ENCODE measurements at places on chromosomes 1 and 21.

DNA sequence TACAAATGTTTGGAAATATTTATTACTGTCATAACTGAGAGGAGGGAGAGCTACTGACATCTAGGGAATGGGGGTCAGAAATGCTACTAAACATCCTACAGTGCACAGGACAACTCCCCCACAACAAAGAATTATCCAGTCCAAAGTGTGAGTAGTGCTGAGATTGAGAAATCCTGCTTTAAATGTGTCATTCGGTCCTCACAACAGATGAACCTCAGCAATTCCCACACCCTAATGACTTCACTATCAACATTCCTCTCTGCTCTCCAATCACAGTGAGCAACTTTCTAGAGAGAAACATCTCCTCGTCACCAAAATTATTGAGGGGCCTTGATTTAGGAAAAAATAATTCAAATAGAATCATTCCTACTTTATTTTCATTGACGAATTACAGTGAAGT is 18.0 kb downstream of the OMA1 start:
- peak; percentile 88 for DNase-seq

DNA sequence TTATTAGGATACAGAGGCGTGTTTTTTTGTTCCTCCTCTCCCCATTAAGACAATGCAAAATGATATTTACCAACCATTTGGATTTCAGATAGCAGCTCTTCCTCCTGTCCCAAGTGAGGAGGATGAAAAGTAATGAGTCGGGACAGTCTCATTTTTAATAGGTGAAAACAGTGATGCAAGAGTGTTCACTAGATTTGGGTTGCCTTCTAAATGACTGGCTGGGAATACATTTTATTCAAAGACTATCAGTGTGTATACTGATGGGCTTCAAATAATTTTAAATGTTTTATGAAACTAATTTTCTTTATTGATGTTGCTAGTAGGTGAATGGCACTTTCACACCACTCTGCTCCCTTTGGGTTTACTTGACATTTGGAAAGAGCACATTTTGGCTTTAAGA is 2.1 kb downstream of the RCOR3 start:
- no peak for DNase-seq

- DNase-seq: no peak
These were observed 317.7 kb upstream of the ESRRG start for GRCh38 chr1:217040711-217041455.

DNA sequence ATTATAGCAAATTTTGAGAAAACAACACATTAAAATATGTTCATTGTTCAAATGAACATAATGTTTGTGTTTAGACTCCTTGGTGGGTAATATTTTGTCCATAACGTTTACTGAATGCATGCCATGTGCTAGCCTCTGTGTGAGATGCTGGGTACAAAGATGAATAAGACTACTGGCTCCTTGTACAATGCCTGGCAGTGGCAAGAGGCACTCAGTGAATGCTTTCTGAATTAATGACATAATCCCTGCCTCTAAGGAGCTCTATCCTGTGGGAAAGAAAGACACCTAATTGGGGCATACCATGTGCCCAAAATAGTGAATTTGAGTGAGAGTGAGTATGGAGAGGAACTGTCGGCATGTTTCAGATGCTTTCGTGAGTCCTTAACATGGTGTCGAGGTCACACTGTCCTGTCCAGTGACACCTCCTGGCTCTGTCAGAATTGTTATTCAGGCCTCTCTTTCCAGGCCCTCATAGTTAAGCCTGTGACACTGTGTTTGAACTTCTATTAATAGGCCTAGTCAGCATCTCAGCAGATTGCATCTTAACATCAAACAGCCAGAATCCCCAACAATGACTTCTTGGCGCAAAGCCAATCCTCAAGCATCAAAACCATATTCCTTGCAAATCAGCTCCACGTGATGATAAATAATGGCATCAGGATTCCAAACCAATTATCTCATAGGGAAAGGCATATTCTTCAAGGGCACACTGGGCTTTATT is 32.8 kb upstream of the S1PR1 start:
- peak; percentile 62 for DNase-seq

- DNase-seq: no peak
These were observed 31.6 kb upstream of the SOX13 start for GRCh38 chr1:204041232-204041767.

- DNase-seq: no peak
These were observed 5.9 kb downstream of the ANKRD35 start for GRCh38 chr1:145879775-145880174.

- DNase-seq: no peak
These were observed 120.1 kb downstream of the BACH1 start for GRCh38 chr21:29418813-29419212.

- no peak for DNase-seq
These were observed 30.6 kb downstream of the KCND3 start for GRCh38 chr1:111958851-111959250.

GRCh38 chr1:9705337-9706093 is 54.0 kb downstream of the PIK3CD start:
- DNase-seq: peak; percentile 20

GRCh38 chr1:7117399-7118281 is 332.4 kb downstream of the CAMTA1 start:
- DNase-seq: peak; percentile 83

- DNase-seq: peak; percentile 9
These were observed 5.4 kb upstream of the TDRD5 start for GRCh38 chr1:179586107-179586823.

DNA sequence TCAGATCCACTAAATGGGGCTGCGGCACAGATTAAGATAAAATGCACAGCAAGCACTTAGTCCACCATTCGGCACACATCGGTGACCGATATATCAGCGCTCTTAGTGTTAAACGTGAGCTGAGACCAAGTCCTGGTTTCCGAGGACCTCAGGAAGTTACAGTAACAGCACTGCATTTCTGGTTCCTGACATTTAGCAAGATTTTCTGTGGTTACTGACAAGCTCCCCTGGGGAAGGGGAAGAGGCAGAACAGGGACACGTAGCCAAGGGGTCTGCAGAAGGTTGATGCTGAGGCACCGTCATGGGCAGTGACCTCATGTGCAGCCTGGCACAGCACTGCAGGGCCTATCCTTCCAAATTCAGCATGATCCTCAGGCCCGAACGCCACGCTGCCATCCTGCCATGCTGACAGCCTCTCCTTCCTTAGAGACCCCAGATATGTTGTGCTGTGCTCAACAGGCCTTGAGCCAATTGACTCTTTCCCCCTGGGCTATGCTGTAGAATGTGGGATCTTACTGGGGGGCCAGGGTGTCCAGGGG is 13.4 kb upstream of the PEF1 start:
- DNase-seq: no peak

DNA sequence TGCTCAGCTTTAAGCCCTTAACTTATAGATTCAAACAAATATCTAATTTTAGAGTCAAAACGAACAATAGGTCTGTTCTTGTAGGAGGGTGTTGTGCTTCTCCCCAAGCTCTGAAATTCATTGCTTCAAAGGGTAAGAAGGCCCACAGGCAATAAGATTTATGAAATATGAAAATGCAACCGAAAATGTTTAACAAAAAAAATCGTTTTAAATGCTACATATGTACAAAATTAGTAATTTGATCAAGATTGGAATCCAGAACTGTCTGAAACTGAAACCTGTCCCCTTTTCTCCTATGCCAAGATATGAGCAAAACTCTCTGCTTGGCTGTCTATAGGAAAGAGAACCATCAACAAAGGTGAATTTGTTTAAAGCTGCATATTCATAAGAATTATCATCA is 534.3 kb downstream of the PLPP3 start:
- no peak for DNase-seq

GRCh38 chr21:43858806-43859648 is 6.0 kb upstream of the AGPAT3 start:
- DNase-seq: no peak

GRCh38 chr1:91637539-91637994 is 136.9 kb downstream of the CDC7 start:
- no peak for DNase-seq

DNA sequence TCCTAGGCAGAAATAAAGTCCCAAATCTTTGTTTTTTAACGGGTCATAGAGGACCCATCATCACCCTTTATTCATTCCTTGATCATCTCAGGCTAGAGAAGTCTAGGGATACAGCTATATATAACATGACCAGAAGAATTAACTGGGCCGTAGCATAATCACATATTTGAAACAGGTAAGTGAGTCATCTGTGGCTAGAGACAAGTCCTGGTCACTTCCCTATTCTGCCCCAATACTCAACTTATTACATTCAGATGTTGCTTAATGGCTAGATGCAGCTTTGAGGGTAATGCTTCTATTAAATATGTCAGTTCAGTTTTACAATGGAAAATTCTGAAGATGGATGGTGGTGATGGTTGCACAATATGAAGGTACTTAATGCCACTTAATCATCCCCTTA is 47.0 kb downstream of the EXO1 start:
- no peak for DNase-seq

DNA sequence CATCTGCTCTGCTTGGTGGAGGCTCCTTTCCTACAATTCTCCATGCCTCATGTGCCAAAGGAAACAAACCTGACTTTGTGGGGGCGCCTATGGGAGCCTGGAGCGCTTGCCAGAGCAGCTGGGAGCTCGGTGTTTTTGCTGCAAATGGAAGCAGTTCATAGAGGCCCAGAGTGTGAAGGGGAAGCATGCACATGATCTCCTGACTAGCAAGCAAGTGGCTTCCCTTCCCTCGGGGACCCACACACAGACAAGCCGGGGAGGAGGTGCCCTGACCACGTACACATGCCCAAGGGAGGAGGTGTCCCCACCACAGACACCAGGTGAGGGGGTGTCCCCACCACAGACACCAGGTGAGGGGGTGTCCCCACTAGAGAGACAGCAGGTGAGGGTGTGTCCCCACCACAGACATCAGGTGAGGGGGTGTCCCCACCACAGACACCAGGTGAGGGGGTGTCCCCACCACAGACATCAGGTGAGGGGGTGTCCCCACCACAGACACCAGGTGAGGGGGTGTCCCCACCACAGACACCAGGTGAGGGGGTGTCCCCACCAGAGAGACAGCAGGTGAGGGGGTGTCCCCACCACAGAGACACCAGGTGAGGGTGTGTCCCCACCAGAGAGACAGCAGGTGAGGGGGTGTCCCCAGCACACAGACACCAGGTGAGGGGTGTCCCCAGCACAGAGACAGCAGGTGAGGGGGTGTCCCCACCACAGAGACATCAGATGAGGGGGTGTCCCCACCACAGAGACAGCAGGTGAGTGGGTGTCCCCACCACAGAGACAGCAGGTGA is 106.8 kb downstream of the CRYAA start:
- DNase-seq: no peak

- DNase-seq: no peak
These were observed 13.4 kb upstream of the RNF223 start for GRCh38 chr1:1087351-1088028.

DNA sequence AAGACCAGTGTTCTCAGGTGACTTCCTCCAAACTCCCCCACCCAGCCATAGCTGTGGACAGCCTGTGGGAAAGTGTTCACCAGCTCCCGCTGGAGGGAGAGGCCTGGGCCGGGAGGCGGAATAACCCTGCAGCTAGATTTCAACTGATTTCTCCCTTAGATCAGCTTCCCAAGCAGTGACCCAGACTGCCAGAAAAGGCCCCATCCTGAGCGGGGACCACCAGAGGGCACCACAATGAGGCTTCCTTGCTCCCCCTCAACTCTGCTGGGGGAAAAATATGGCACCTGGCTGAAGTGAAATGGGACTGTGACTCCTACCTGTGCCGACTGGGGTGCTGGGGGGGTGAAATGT is 50.8 kb downstream of the RHBG start:
- no peak for DNase-seq

DNA sequence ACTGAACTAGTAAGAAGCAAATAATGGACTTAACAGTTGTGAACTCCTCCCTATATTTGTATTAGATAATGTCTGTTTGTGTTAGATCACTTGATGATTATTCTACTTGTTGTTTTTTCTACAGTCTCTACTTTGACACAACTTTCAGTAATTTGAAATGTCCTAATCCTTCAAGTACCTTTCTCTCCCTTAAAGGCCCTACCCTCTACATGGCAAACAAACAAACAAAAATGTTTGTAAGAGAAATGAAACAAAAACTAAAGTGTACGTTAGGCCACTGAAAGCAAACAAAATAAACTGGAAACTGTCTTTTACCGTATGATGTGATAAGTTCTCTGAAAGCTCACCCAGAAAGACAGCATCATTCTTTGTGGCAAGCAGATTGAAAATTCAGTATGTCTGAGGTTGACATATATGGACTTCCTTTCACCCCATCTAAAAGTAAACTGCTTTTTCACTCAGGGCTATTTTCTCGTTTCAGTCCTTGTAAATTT is 255.9 kb upstream of the SNX7 start:
- no peak for DNase-seq

GRCh38 chr1:21525340-21525717 is 16.1 kb downstream of the ALPL start:
- no peak for DNase-seq

DNA sequence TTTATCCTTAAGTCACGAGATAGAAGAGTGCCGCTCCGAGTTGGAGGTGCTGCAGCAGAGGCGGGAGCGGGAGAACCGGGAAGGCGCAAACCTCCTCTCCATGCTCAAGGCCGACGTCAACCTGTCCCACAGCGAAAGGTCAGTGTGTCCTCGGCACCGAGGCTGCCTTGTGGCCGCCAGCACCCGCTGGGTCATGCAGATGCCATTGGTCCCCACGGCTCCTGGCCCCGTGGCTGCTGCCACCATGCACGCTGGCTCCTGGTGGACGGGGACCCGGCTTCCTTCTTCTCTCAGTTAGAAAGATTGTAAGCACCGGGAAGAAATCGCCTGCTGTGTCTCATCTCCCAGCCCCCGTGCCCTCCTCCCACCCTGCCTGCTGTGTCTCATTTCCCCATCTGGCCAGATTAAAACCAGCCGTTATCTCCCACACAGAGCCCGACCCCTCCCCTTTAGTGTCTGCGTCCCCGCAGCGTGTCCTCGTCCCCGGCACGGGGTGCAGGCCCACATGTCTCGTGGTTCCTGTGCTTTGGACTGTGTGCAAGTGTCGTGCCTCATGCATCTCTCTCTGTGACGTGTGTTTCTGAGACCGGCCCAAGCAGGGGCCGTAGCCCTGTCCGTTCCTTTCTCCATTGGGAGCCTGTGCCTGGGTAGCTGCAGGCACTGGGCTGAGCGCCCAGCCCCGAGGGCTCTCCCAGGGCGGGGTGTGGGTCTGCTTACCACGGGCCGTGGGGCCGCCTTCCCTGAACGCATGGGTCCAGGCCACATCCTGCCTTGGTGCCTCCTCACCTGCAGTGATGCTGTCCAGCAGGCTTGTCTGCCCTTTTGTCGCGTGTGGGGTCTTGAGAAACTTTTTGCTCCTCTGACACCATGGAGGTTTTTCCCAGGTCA is 62.1 kb downstream of the PCNT start:
- DNase-seq: no peak

GRCh38 chr1:57578099-57578498 is 154.2 kb upstream of the DAB1 start:
- no peak for DNase-seq

- DNase-seq: peak; percentile 59
These were observed 44.2 kb upstream of the ARHGAP29 start for GRCh38 chr1:94281361-94282142.

GRCh38 chr1:200960948-200961340 is 62.6 kb downstream of the KIF21B start:
- DNase-seq: no peak

DNA sequence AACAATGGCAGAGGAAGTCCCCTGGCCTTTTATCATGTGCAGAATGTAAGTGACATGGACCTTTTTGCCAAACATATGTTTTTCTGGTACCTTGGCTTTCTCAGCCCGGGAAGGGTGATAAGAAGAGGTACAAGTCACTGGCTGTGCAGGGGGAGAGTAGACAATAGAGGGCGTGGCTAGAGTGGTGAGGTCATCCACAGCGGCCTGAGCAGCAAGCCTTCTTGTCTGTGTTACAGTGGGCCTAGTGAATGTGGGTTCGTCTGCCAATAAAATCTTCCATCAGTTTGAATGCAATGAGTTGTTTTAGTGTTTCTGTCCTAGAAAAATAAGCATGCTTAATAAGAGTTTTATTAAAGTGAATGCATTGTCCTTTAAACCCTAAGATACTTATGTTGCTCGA is 59.0 kb upstream of the PGD start:
- peak; percentile 61 for DNase-seq
